ENCODE measurements at places on chromosomes 4 and X. TPM values are rescaled to one million over a fixed set of nuclear protein-coding genes. Genes with fewer than 3 reads are reported as not detected.

DNA sequence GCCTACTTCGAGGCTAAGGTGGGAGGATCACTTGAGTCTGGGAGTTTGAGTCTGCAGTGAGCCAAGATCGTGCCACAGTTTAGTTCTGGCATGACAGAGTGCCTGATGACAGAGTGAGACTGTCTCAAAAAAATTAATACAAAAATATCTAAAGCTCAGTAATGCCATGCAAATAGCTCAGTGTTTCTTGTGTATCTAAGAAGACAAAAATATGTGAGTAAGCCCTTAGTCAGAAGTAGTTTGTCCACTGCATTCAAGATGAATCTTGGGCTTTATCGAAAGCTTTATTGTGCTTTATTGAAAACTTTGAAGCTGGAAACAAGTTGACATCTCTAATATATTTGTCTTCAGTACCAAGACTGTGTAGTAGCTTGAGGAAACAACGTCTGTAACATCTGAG, 115.9 kb downstream of the GPAT3 start:
- no peak for DNase-seq

GRCh38 chrX:33339219-33339618, 127.9 kb upstream of the DMD start:
- no peak for DNase-seq

- DNase-seq, result no peak
Observed at GRCh38 chr4:53929955-53930798, 134.2 kb downstream of the CHIC2 start.

DNA sequence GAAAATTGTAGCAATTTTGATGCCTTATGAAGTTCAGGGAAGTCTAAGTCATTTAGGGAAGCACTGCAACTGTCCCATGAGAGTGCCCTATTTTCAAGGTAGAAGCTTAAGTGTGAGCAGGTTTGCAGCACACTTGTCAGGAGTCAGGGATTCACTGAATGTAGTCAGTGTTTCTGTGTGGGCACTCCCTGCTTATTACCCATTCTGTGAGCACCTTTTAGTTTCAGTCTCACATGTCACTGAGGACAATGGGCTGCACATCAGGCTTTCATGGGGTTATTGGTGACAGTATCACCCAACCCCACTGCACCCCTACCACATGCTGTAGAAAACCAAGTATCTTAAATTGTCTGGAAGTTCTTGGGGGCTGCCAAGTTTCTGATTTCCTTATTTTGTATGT, 2.9 kb upstream of the CCNG2 start:
- no peak for DNase-seq

- no peak for DNase-seq
Observed at GRCh38 chr4:84719115-84719514, 136.2 kb downstream of the CDS1 start.

Gene ADH7
- not detected for total RNA-seq

Gene H2BW2
- not detected for total RNA-seq

Gene STAG2
- total RNA-seq, result 95.0 TPM

Gene CNKSR2
- total RNA-seq, result 9.2 TPM

Gene NPNT
- total RNA-seq, result 16.9 TPM
